ENCODE measurements at places on chromosomes 4 and X.

- DNase-seq: no peak
Observed at GRCh38 chr4:124970011-124970410, 257.5 kb upstream of the ANKRD50 start.

DNA sequence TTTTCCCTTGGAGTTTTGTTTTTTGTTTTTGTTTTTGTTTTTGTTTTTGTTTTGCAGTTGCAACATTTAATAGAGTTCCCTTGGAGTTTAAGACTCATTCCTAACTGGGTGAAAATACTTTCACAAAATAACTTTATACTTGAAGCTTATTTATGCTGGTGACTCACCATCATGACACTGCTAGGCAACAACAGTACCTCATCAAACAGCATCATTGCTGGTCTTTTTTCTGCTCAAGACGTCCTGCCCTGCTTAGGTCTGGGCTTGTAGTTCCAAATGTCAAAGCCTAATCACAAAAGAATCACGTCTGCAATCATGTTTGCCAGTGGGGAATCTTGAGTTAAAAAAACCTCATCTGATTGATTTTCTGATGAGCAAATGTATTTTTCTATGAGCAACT is 105.7 kb upstream of the PRPS2 start:
- DNase-seq: no peak

DNA sequence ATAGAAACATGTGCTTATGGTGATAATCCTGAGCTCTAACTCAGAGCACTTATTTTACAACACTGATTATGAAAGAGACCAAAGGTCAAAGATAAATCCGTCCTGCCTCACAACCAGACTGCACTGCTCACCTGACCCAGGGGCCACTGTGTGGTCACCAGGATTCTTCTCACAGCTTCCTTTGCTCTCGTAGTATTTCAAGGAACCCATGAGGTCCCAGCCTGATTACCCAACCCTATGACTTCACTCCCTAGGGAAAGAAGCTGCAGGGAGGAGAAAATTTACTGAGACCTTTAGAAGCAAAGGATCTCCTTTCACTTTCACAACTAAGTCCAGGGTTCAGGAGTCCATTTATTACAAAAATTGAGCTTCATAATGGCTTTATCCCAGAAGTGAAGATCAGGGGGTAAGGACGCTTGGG is 9.6 kb downstream of the SLC25A5 start:
- DNase-seq: no peak

DNA sequence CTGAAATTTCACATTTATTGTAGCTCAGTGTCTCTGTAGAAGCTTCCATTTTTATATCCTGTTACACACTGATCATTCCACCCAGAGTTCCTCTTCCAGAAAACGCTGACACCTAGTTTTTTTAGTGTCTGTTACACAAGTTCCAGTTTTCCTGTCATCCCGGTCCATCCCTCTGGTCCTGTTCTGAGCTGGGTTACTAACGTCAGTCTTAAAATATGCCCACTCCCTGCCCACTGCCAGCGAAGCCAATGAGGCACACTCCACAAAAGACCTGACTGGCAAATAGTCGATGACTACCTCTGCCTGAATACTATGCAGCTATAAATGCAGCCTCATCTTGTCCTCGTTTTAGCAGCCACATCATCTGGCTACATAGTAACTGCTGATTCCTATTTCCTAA is 30.9 kb upstream of the DDX3X start:
- no peak for DNase-seq

GRCh38 chr4:73943555-73943954 is 38.3 kb downstream of the PF4 start:
- DNase-seq: no peak

DNA sequence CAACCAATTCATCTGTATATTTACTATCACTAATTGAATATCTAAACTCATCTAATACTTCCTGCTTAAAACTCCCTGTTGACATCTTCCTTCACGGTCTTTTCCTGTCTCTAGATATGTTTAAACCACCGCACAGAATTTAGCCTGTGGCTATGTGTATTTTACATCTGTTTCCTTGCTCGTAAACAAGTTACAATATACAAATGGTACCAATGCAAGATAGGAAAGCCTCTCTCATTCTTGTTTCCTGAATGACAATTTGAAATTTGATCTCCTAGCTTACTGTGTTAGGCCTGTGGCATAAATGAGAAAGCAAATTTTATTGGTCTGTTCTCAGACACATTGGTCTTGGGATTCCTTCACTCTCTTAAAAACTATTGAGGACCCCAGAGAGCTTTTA is 89.7 kb upstream of the PCDH7 start:
- no peak for DNase-seq

DNA sequence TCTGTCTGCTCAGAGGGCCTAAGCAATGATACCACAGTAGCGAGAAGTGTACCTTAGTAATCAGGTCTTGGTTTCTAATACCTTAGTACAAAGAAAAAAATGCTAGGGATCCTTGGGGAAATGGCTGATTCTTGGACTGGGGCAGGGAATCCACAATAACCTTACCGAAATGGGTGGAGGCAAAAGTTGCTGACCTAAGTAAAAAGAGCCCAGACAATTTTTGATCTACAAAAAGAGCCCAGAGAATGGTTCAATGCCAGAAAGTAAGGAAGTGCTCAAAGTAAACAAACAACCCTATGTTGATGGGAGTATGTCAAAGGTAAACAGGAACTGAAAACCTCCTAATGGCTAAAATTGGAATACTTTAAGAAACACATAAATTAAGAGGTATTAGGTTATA is 130.1 kb upstream of the MAGEB18 start:
- DNase-seq: no peak

All from cortex of kidney (tissue), 1 donor.